Lung microvascular endothelial cell (primary cell): ENCODE measurements at places on chromosomes 11 and 22. TPM values are rescaled to one million over a fixed set of nuclear protein-coding genes. Genes with fewer than 3 reads are reported as not detected.

The OR8A1 gene
- under 0.01 TPM in 1 of 2 replicates, not detected in the other for total RNA-seq

The CNGA4 gene
- total RNA-seq: not detected in 2 replicates

The SRPRA gene
- total RNA-seq: 29.9 and 39.5 TPM in 2 replicates

The HOATZ gene
- not detected in 2 replicates for total RNA-seq

The CDHR5 gene
- not detected in 2 replicates for total RNA-seq

The NPTXR gene
- under 0.01 TPM in 2 replicates for total RNA-seq

The LIF gene
- total RNA-seq: 0.20 and 0.22 TPM in 2 replicates

The ABCG4 gene
- total RNA-seq: 0.22 TPM in 1 of 2 replicates, not detected in the other

The NCAM1 gene
- total RNA-seq: 1.2 and 1.3 TPM in 2 replicates

The FAM111B gene
- total RNA-seq: 6.9 and 9.2 TPM in 2 replicates

The UCP2 gene
- total RNA-seq: 2.2 and 6.5 TPM in 2 replicates

The FOLR3 gene
- total RNA-seq: not detected in 2 replicates

The BEST1 gene
- under 0.01 TPM in 1 of 2 replicates, not detected in the other for total RNA-seq

The MS4A1 gene
- total RNA-seq: not detected in 2 replicates

The FGF4 gene
- not detected in 2 replicates for total RNA-seq

The AASDHPPT gene
- total RNA-seq: 33.1 and 37.7 TPM in 2 replicates

The OR10W1 gene
- not detected in 2 replicates for total RNA-seq

The GPR83 gene
- total RNA-seq: not detected in 2 replicates

The TRIM66 gene
- 2.2 and 4.0 TPM in 2 replicates for total RNA-seq

The MRGPRE gene
- not detected in 2 replicates for total RNA-seq

The B3GAT3 gene
- 12.0 and 15.1 TPM in 2 replicates for total RNA-seq

The OR2AG2 gene
- under 0.01 and 0.20 TPM in 2 replicates for total RNA-seq

The NXPE1 gene
- not detected in 2 replicates for total RNA-seq

The SLC22A6 gene
- total RNA-seq: not detected in 2 replicates

The FIBIN gene
- not detected in 2 replicates for total RNA-seq

The KCNJ1 gene
- under 0.01 and 0.22 TPM in 2 replicates for total RNA-seq

The FERMT3 gene
- total RNA-seq: 4.4 and 9.6 TPM in 2 replicates

The TAF1D gene
- 85.2 and 141 TPM in 2 replicates for total RNA-seq

The RASL10A gene
- 0.99 and 1.5 TPM in 2 replicates for total RNA-seq

The ANKRD49 gene
- 6.8 and 10.1 TPM in 2 replicates for total RNA-seq

The SMIM35 gene
- not detected in 2 replicates for total RNA-seq

The TRIM34 gene
- total RNA-seq: 8.5 and 9.4 TPM in 2 replicates

The SLC35E4 gene
- 17.2 and 22.8 TPM in 2 replicates for total RNA-seq

The SPATA19 gene
- total RNA-seq: not detected in 2 replicates

The FREY1 gene
- total RNA-seq: 0.44 and 0.99 TPM in 2 replicates

The SPDYC gene
- not detected in 2 replicates for total RNA-seq

The OR51E2 gene
- not detected in 2 replicates for total RNA-seq

The OR51B2 gene
- total RNA-seq: not detected in 2 replicates

The RNH1 gene
- 165 and 169 TPM in 2 replicates for total RNA-seq

The ANO9 gene
- total RNA-seq: 0.44 and 0.99 TPM in 2 replicates

The CRACR2B gene
- total RNA-seq: 11.6 and 15.9 TPM in 2 replicates

The DERL3 gene
- total RNA-seq: 0.40 and 0.44 TPM in 2 replicates

The ALDH3B2 gene
- total RNA-seq: not detected in 2 replicates

The TSPAN32 gene
- total RNA-seq: not detected in 2 replicates

The P4HA3 gene
- total RNA-seq: 36.3 and 52.3 TPM in 2 replicates

The ACAD8 gene
- total RNA-seq: 14.4 and 18.7 TPM in 2 replicates

The PYGM gene
- under 0.01 and 0.20 TPM in 2 replicates for total RNA-seq

The KRTAP5-8 gene
- not detected in 2 replicates for total RNA-seq

The DKK3 gene
- 219 and 225 TPM in 2 replicates for total RNA-seq
